ENCODE measurements at places on chromosomes 11 and 22.

GRCh38 chr11:97544431-97544830 lies 1154.6 kb downstream of the JRKL start:
- no peak for DNase-seq

DNA sequence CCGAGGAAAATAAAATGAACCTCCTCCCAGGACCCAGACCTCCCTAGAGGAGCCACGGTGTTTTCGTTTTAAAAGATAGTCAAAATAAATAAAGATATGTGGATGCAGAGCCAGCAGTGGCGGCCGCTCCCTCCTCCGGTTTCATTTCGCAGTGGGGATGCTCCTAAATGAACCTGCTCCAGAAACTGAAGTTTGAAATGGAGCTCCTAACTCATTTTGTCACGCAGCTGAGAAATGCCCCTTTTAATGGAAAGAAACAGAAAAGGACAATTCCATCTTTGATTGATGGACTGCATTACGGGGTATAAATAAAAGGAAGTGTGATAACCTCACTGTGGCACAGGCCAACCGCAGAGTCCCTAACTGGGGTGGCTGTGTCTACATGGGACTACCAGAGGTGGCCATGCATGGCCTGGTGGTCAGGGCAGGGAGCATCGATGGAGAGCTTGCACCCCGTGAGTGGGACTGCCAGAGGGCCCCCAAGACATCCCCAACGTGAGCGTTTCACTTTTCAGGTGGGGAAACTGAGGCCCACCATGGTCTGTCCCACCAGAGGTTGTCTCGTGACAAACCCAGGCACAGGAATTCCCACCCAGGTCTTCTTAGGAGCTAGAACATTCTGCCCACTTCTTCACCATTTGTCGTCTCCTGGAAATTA lies 426.6 kb downstream of the BRD1 start:
- DNase-seq, result no peak

GRCh38 chr11:122756417-122756816 lies 81.9 kb upstream of the CRTAM start:
- no peak for DNase-seq

GRCh38 chr11:134120921-134121526 lies 52.2 kb downstream of the JAM3 start:
- DNase-seq, result no peak

GRCh38 chr22:42908374-42908746 lies 51.3 kb upstream of the ARFGAP3 start:
- no peak for DNase-seq

DNA sequence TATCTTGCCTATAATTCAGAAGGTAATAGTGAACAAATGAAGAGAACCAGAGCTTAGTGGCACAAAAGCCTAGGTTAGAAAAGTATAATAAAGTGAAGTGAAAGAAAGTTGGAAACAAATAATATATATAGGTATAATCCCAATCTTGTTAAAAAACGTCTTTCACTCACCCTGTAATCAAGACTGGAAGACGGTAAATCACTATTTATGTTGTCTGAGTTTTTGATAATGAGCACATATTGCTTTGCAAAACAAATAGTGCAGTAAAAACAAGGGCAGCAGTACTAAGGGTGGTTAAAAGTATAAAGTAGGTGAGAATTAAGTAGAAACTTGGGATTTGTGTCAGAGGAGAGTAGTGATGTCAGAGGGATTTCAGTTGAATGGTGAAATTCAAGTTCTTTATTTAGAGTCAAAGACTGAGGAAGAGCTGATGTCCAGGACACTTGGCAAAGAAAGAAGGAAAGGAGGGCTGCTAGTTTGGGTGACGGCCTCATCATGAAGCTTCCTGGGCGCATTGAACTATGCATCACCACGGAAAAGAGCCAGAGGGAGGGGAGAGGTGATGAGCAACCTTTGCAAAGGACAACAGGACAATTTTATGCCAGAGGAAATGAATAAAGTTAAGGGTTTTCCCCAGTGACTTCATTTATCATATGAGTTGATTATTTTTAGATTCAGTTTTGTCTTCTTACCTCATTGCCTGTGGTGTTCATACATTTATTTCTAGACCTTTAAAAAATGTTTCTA lies 11.4 kb downstream of the NCAM1 start:
- no peak for DNase-seq

DNA sequence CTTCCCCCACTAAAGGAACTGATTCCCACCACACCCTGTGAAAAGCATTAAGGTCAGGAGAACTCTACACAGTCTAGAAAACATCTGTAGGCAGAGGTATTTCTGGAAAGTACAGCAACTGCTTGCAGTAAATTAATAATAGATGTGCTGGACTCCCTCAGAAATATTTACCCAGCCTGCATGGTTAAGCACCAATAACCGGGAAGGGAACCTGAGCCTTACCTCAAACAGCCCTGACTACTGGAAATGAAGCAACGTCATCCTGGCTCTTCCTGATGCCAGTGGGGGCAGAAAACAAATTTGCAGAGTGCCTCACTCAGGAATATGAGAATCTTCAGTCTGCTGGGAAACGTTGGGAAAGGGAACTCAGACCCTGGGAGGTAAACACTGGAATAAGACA lies 318.1 kb downstream of the TENM4 start:
- DNase-seq, result no peak

- no peak for DNase-seq
Measured at GRCh38 chr11:125063429-125064043, 431 bp downstream of the SLC37A2 start.

- DNase-seq, result no peak
Measured at GRCh38 chr11:120179057-120179672, 31.7 kb upstream of the OAF start.

DNA sequence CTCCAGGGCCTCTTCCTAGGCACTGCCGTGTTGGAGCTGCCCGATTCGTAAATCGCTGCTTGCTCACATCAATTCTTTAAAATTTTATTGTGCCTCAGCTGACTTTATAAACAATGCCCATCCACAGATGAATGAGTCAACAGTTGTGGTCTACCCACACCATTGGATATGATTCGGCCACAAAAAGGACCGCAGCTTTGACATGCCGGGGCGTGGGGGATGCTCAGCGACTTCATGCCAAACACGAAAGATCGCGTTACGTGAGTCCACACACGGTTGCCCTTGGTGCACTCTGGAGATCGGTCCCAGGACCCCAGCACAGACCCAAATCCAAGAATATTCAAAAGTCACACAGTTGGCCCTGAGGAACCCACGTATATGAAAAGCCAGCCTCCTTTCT lies 195.7 kb downstream of the CTTN start:
- no peak for DNase-seq

GRCh38 chr22:21000207-21000986 lies 1.5 kb downstream of the THAP7 start:
- no peak for DNase-seq

DNA sequence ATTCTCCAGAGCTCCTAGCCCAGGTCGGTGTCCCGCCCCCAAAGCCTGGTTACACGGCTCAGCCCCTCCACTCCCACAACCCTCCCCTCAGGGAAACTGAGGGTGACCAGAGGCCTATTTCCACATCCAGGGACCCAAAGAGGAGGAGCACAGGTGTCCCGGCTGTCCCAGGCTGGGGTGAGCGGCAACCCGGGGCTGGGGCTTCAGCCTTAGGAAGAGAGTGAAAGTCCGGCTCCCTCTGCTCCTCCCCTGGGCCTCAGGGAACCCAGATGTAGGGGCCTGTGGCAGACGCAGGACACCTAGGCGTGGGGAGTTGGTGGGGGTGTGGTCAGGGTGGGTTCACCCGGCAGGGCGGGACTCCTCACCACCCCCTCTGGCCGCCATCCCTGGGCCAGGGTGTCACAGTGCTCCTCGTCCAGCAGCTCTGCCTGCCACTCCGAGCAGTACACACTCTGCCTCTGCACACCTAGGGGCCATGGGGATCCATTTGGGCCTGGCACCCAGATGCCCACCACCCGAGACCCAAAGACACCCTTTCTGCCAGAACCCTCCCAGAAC lies 63.1 kb downstream of the ARFGAP3 start:
- no peak for DNase-seq

GRCh38 chr11:75403983-75404658 lies 4.8 kb downstream of the RPS3 start:
- no peak for DNase-seq
